ENCODE measurements at places on chromosomes 13 and 19.

DNA sequence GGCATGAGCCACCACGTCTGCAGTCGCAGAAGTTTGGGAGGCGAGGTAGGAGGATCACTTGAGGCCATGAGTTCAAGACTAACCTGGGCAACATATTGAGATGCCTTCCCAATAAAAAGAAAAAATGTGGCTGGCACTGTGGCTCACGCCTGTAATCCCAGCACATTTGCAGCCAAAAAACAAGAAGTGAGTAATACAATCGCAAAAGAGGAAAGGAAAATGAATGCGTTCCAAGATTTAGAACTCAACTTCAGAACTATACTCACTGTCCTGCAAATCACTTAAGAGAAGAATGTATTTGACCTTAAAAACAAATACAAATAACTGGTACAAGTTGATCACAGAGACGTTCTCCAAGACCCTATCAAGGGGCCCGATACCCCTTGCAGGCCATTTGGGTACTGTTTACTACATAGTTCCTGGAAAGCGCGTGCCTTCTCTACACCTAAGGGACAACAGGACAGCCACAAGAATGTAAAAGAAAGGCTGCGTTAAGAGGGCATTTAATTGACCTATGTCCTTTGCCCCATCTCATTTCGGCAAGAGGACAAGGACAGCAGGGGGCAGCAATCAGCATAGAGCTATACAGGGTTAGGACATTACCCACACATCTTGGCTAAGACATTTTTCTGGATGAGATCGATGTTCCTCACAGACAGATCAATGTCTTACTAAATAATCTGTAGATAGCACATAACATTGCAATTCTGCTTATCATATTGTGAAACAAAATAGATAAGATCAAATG lies 41.3 kb downstream of the FLT3 start:
- peak; percentile 34 for DNase-seq

GRCh38 chr19:18308051-18308947 lies 14.6 kb downstream of the LSM4 start:
- no peak for DNase-seq

GRCh38 chr19:10219678-10220077 lies 11.5 kb downstream of the S1PR2 start:
- DNase-seq, result no peak

DNA sequence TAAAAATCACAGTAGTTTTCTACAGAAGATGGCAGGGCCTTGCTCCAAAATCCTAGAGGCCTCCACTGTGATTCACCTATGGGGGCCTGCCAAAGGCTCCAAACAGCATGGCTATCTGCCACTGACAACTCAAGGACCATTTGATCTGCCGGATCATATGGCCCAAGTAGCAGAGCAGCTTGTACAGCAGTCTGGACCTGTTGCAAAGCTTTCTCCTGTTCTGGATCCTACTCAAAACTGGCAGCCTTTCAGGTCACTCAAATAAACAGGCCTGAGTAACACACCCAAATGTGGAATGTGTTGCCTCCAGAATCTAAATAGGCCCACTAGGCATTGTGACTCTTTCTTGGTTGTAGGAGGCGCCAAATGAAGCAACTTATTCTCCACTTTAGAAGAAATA lies 1049.3 kb downstream of the PCDH9 start:
- no peak for DNase-seq

GRCh38 chr13:66234159-66234558 lies 996.0 kb downstream of the PCDH9 start:
- DNase-seq, result no peak

DNA sequence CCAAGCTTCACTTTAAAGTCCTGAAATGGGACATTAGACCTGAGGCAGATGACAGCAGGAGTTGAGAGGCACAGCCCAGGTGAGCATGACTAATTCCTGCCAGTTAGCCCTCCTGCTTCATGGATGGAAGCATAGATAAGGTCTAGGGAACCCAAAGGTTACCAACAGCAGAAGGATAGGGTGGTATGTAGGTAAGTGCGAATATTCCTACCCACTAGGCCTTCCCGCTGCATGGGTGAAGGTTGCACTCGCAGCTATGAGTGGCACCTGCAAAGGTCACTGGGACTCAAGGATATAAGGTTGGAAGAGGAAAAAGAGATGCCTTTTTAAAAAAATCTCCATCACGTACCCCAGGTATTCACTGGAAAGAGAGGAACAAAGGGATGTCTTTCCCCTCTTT lies 12.2 kb upstream of the MLLT1 start:
- DNase-seq, result no peak

DNA sequence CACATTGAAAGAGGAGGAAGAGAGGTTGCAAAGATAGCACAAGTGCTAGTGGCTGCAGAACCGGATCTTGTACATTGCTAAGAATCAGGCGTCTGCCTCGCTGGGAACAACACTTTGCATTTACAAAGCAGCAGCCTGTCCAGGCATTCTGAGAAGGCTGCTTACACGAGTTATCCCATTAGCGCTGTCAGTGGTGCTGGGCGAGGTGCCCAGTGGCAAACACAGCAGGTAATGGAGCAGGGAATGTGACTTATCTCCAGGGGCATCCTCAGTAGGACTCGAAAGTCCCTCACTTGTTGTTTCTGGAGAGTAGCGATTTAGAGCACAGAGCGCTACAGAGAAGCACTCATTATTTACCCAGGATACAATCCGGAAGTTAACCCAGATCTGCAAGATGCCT lies 209.6 kb downstream of the OLFM4 start:
- no peak for DNase-seq

DNA sequence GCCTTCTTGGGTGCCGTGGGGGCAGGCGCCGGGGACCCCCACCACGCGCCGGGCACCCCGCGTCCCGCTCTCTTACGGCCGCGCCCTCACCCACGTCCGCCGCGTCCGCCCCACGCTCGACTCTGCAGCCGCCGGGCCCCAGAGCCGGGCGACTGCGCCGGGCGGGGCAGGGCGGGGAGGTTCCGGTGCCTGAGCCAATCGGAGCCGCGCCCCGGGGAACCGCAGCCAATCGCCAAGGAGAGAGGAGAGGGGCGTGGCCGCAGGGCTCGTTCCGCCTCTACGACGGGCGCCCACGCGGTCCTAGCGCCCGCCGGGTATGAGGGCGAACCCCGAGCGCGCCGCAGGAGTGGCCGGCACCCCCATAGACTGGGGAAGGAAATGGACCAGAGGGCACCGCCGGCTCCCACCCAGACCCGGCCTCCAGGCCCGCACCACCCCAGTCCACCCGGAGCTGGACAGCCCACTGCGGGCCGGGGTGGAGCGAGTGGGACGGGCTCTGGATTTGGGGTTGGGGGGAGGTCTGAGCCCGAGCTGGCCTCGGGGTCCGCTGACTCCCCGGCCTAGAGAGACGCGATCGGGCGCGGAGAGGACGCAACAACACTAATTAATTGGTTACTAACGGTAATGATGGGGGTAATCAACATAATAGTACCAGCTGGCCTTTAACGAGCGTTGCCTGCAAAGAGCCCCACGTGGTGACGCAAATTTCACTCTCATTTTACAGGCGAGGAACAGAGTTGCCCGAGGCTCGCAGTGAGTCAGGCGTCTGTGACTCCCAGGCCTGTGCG lies at the start of gene MFSD12:
Gene MFSD12 (minus strand): TSS at position 126 of the 788 bp plus-strand sequence. CDS start 183 bp downstream, outside the sequence.
- peak; percentile 93 for DNase-seq

GRCh38 chr13:97122381-97122996 lies 99.6 kb upstream of the MBNL2 start:
- no peak for DNase-seq

- no peak for DNase-seq
Observed at GRCh38 chr13:29858231-29858630, 7.8 kb upstream of the UBL3 start.

GRCh38 chr13:63433546-63434150 lies 2018.0 kb upstream of the PCDH20 start:
- DNase-seq, result no peak

GRCh38 chr19:1428738-1429391 lies 9.3 kb upstream of the RPS15 start:
- DNase-seq, result no peak

DNA sequence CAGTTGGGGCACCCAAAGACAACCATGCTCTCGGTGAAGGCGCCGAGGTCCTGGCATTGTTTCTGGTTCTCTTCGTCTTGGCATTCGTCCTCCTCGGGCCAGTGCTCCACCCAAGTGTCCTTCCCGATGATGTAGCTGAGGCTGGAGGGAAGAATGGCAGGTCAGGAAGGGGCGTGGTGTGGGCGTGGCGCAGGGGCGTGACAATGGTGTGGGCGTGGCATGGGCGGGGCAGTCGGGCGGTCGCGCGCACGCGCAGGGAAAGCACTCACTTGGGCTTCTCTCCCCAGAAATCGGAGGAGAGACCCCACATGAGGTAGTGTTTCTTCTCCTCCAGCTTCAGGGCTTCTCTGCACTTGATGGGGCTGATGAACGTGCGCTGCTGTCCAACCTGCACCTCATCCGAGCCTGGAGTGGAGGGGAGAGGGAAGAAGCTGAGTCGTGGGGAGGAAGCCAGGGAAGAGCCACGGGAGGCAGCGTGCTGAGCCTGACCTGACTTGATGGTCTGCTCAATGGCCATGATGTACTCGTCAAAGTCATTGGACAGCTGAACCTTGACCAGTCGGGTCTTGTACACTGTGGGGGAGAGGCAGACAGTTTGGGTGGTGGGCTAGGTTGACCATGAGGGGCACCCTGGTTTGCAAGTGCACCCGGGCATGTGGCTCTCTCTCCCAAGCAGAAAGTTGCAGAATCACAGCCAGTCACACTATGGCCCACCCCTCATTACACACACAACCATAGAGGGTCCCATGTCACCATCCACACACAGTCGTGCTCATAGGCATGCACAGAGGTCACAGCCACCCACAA lies 8.1 kb upstream of the TNFSF14 start:
- DNase-seq, result peak; percentile 49

DNA sequence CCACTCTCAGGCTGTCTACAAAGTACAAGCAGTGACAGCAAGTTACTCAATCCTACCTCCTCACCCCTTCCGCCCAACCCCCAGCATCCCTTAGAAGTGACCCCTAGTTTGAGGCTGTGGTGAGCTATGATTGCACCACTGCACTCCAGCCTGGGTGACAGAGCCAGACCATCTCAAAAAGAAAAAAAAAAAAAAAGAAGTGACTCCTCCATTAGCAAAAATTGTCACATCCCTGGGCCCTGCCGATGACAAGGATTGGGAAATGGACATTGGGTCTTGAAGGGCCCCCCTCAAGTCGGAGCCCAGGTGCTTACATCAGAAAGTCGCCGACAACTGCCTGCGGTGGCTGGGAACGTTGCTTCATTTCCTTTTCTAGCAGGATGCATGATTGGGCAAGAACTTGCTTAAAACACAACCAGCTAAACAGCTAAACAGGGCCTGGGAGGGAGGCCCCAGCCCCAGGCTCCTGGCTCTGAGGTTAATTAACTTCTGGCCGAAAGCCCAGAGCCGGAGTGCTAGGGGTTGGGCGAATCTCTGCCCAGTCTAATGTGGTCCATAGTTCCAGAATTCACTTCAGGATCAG lies 15.3 kb downstream of the RAB3D start:
- DNase-seq, result no peak

Data from stimulated activated CD4-positive, alpha-beta T cell treated with anti-CD3 and anti-CD28 coated beads, Interleukin-2, amount 100 ng/mL, for 48 hours (primary cell).